ENCODE measurements at places on chromosomes 3 and 15.

- DNase-seq = no peak
Measured at GRCh38 chr3:9721700-9722060, 9.9 kb upstream of the BRPF1 start.

DNA sequence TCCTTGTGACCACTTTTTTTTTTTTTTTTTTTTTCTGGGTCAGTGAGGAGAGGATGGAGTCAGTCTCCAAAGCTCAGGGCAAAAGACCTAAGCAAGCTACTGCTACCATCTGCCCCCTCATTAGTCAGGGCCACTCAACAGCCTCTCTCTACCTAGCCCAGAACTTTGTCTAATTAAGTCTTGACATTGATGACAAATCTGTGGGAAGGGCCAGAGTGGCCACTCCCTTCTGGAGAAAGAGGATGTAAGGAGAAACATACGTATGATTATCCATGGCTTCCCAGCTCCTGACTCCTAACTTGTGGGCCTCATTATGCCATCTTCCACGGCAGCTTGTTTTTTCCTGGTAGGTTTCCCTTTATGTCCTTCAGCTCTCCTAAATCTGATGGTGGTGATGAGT, 37.9 kb downstream of the NR1I2 start:
- DNase-seq = no peak

GRCh38 chr3:45041666-45042065, 15.6 kb downstream of the CLEC3B start:
- DNase-seq = no peak

DNA sequence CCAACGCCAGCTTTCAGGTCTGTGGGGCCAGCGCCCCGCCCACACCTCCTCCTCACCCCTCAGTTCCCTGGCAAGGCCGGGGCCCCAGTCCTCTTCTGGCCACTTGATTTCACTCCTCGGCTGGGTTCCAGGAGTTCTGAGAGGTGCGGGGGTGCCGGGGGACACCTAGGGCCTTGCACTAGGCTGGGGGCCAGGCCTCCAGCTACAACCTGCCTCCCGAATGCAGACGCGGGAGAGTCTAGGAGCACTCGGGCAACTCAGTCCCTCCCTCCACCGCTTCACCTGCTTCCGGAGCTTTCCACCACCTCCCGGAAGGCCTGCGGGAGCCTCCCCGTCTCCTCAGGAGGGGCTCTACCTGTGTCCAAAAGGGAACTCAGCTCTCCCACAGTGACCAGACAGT, 35.6 kb downstream of the TNK2 start:
- no peak for DNase-seq

DNA sequence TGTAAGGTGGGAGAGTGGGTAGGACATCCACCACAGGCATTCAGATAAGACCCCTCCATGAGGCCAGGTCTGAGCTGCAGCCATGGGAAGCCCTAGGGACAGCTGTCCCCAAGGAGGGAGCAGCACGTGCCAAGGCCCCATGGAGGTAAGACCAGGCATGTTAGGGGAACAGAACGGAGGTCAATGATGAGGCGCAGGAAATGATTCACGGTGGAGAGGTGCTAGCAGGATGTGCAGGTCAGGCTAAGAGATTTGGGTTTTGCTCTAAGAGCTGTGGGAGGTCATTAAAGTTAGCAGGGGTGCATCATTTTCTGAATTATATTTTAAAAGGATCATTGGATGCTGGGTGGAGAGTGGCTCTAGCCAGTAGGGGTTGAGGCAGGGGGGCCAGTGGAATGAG, 66.4 kb upstream of the SNRPA1 start:
- DNase-seq = no peak

DNA sequence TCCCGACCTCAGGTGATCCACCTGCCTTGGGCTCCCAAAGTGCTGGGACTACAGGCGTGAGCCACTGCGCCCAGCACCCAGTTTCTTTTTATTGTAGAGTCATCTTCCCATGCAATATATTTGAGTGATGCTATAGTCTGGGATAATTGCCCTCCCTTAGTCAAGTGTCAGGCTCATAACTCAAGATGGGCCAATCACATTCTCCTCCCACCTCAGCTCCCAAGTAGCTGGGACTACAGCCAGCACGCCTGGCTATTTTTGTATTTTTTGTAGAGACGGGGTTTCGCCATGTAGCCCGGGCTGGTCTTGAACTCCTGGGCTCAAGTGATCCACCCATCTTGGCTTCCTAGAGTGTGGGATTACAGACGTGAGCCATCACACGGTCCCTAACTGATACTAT, 15.2 kb upstream of the PTPN9 start:
- DNase-seq = no peak

DNA sequence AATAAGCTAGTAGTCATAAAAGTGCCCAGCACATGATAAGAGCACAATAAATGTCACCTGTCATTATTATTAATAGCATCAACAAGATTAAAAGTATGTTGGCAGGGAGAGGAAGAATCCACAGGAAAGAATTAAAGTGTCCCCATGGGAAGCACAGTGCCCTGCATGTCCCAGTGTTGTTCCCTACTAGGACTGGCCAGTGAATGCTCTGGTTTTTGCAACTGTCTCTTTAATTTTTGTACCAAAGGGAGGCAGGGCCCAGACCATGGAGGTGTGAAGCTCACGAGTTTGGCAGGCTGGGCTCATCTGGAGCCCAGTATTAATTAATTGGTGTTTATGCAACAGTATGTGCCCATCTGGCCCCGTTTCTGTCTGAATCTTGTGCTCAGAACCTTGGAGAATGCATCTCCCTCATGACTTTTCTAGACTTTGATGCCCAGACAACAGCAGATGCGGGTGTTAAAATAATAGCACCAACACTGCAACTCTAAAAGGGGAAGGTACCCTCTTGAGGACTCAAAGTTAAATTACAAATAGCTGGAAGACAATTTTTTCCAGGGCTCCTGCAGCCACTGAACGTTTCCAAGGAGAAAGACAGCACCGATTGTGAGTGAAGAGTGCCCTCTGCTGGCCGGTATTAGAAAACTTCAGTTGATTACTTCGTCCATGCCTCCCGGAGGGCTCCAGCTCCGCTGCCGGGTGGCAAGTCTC, 71.9 kb upstream of the SPATA12 start:
- peak; percentile 1 for DNase-seq

GRCh38 chr3:105431200-105431599, 64.5 kb downstream of the ALCAM start:
- no peak for DNase-seq

DNA sequence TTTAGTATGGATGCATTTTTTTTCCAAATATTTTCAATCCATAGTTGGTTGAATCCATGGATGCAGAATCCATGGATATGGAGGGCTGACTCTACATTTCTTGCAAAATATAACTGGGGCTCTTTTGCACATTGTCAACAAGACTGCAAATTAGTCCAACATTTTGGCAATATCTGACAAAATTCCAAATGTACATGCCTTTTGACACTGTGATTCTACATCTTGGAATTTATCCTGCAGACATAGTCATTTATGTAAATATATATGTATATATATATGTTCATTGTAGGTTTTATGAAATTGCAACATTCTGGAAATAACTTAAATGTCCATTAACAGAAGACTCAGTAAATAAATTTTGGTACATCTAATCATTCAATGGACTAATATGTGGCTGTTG, 203.0 kb downstream of the THRB start:
- no peak for DNase-seq

- no peak for DNase-seq
Measured at GRCh38 chr3:57682284-57682683, 10.6 kb downstream of the DENND6A start.

- no peak for DNase-seq
Measured at GRCh38 chr3:41143421-41144031, 55.8 kb upstream of the CTNNB1 start.

DNA sequence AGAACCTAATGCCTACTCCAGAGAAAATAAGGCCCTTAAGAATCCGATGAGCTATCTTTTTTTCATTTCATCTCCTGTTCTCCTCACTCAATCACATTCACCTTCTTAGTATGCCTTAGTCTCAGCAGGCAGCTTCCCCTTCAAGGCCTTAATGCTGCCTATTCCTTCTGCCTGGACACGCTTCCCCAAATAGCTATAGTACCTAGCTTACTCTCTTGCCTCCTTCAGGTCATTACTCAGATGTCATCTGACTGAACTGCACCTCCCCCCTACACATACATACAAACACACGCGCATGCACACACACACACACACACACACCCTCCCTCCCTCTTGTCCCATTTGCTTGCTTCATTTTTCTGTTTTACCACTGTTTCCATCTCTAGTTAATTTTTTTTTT, 191.5 kb upstream of the MLF1 start:
- no peak for DNase-seq
